ENCODE measurements at places on chromosomes 5 and 9. TPM values are rescaled to one million over a fixed set of nuclear protein-coding genes. Genes with fewer than 3 reads are reported as not detected.

GRCh38 chr9:17229945-17230560, 95.2 kb downstream of the CNTLN start:
- DNase-seq: no peak

DNA sequence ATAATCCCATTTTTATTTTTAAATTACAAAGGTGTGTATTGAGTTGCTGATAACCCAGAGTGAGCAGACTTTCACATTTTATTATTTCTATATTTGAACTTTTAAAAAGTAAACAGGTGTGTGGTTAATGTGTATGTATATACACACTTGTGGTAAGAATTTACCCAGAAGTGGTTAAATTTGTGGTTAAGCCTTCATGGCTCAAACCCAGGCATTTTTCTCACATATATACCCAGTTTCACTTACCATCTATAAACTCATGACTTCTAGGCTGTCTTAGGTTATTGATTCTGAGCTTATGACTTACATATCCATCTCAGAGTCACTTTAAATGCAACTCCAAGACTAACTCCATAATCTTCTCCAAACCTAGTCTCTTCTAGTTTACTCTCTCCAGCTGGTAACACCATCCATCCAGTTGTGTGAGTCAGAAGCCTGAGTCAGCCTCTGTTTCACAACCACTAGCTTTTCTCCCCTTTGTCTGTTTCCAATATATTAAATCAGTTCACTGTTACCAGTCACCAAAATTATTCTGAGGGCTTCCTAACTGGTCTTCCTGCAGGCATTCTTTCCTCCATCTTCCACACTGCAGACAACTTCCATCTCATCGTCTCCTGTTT, 20.2 kb downstream of the ZBED3 start:
- no peak for DNase-seq

Gene LPAR1
- total RNA-seq: 4.9 TPM

DNA sequence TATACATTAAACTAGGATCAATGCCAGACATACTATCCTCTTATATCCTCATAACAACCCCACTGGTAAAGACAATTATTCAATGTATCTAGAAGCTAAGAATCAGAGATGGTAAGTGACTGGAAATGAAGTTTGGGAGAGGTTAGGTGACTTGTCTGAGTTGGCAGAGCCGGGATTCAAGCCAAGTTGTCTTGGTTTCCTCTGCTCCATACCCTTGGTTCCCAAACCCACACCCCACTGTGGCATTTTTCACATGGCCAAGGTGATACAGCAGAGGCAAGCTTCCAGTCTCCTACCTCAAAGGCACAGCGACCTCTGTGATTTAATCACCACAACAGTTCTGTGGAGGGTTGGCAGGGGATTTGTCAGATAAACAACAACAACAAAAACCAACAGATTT, 34.7 kb upstream of the ADRB2 start:
- DNase-seq: no peak

Data from WTC11 (cell line).